ENCODE measurements at places on chromosomes 16 and 17.

GRCh38 chr16:57042157-57043111, 49.9 kb upstream of the CPNE2 start:
- no peak for ATAC-seq

DNA sequence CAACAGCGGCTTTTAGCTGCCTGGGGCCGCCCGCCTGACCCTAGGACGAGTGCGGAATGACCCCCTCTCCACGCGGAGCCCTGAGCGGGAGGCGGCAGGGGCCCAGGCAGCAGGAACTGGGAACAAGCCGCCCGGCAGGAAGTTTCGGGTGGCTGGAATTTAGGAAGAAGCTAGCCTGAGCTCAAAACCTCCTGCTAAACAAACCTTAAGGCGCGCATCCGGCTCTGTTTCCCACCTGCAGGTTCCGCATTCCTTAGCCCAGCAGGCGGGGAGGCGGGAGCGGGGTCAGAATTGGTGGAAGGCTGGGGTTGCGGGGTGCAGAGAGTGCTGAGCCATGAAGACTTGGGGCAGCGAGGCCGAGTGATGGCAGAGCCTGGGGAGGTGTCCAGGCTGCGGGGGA, 813.9 kb downstream of the KCNJ18 start:
- no peak for ATAC-seq

GRCh38 chr16:19367335-19367734, 50.3 kb upstream of the TMC5 start:
- no peak for ATAC-seq

DNA sequence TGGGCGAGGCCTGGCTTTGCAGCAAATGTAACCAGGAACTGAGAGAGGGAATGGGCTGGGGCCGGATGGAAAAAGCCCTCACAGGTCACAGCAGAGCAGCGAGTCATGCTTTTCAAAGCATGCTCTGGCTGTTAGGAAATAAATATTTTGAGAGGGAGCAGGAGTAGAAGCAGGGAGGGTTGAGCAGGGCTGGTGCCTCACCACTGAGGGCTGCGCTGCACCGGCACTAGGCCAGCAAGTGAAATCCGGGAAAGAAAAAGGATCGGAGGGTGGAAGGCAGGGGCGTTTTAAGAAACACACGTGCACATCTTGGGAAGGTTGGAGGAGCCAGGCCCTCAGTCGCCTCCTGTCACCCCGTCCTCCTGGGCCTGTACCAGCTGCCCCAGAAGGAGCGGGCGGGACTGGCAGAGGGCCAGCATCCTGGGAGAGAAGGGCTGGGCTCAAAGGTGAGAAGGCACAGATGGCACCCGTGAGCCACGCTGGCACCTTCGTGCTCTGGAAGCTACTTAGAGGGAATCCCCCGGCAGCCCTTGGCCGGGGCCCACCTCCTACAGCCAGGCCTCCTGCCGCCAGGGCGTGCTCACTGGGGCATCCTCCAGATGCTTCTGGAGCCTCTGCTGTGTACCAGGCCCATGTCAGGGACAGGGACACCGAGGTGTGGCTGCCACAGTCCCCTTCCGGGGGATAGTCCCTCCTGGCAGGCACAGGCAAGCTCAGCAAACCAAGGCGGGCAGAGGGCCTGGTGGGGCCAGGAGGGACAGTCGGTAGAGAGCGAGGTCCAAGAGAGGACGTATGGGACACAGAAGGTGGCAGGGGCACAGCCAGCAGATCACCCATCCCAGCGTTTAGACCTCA, 71.5 kb upstream of the PLCG2 start:
- peak; percentile 35 for ATAC-seq

- ATAC-seq, result no peak
These were observed 37.5 kb downstream of the IL21R start for GRCh38 chr16:27439271-27440018.
